ENCODE measurements at places on chromosomes 2 and 18.

- no peak for DNase-seq
Observed at GRCh38 chr2:207328944-207329386, 163.2 kb upstream of the KLF7 start.

GRCh38 chr2:49928551-49928950 lies 774.2 kb upstream of the FSHR start:
- no peak for DNase-seq

DNA sequence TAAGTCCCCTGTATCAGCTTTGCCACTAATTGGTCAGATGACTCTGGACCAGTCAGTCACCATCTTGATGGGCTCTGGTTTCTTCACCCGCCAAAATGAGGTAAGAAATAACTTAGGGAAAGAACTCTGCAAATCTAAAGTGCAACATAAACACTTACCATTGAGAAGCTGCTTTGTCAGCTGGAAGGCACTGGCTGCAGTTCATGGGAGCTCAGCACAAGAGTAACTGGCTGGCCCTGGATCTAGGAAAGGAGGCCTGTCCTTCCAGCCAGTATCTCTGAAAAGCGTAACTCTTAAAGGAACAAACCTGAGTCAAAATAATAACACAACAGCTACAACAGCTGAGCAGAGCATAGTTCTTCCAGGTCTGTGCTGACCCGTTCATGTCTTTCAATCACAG lies 123.9 kb downstream of the CACNB4 start:
- no peak for DNase-seq

DNA sequence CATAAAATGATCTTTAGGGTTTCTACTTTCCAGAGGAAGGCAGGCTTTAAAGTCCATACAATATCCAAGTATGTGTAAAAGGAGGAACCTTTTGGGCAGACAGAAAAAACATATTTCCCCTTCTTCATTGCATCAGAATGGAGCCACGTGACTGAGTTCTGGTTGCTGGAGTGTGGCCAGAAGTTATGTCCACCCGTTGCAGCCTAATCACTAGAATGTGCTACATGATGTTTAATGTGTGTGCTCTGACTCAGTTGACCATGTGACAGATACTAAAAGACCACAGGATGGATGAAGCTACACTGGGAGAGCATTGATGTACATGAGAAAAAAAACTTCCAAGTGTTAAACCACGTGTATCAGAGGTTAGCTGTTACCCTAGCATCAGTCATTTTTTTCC lies 460.9 kb downstream of the RIT2 start:
- no peak for DNase-seq

DNA sequence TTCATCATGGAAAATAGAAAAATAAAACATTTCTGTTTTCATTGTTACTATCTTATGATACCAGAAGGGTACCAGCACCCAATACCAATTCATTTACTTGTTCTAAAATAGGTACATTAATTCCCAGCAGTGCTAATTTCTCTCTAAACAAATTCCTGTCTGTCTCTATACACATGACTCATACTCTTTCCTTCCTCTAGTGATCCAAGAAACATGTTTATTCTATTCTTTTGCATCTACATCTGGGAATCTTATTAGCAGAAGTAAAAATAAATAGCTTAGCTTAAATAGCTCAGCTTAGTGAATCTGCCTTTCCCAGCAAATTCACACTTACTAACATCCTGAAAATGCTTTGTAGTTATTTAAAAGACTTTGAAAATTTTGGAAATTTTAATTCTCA lies 84.5 kb upstream of the MAPRE2 start:
- DNase-seq, result peak; percentile 34
